ENCODE measurements at places on chromosomes 5 and 9.

DNA sequence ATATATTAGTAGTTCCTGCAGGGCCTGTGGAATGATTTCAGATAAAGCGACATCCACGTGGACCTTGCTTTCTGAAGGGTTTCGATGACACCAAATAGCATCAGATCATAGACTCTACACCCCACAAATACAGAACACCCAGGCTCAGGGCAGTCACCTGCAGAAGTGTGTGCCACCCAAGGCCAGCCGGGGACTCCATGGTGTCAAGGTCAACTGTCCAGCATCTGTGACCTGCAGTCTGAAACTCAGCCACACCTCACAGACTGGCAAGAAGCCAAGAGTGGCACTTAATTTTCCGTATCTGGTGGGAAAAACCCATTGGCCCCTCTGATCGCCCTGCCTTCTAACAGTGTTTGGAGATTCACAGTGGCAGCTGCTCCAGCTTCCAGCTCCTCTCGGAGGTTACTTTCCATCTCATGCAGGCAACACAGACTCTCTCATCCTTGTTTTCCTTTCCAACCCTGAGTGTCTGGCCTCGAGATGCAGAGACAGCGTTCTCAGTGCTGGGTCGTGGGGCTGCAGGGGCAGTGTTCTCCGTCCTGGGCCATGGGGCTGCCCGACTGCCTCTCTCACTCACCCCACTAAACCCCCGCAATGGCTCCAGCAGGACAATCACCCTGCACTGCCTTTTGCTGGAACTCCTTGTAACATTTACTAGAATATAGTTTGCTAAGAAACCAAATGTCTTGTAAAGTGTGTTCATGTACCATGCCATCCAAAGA lies 221.9 kb downstream of the IRX2 start:
- DNase-seq = no peak

- DNase-seq = no peak
These were observed 104.3 kb upstream of the MAP3K1 start for GRCh38 chr5:56710826-56711590.

DNA sequence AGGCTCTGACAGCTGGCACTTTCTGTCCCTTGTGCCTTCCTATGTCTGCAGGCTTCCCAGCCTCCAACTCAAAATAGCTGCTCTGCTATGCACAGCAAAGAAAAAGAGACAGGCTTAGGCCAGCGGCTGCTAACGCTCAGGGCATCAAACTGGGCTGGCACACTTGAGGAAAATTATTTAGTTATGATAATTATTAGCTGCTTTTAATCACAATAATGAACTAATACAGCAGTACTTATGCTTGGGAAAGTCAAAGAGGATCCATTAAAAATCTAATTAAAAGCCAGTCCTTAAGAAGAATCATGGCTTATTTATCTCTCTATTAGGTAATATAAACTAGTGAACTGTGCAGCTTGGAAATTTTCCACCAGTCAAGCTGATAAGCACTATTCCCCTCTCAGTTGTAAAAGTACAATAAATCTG lies 233.2 kb downstream of the SLIT3 start:
- no peak for DNase-seq

GRCh38 chr9:107667231-107668070 lies 177.9 kb upstream of the KLF4 start:
- DNase-seq = no peak

DNA sequence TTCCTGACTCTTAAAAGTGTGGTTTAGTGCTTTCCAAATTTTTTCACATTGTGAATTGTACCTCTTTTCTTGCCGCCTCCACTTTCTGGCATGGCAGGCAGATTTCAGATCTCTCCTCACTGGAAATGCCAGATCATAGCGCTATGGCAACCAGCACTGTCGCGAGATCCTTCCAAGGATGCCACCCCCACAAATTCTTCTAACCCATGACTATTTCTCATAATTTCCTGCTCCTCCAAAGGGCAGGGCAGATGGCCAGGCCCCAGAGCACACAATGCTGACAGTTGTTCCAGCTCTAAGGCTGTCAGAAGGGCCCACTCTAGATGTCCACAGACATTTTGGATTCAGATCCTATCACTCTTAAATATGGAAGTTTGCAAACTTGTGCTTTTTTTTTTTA lies 446.2 kb upstream of the RIOK2 start:
- DNase-seq = peak; percentile 18
